ENCODE measurements at places on chromosomes 3 and 15. TPM values are rescaled to one million over a fixed set of nuclear protein-coding genes. Genes with fewer than 3 reads are reported as not detected.

DNA sequence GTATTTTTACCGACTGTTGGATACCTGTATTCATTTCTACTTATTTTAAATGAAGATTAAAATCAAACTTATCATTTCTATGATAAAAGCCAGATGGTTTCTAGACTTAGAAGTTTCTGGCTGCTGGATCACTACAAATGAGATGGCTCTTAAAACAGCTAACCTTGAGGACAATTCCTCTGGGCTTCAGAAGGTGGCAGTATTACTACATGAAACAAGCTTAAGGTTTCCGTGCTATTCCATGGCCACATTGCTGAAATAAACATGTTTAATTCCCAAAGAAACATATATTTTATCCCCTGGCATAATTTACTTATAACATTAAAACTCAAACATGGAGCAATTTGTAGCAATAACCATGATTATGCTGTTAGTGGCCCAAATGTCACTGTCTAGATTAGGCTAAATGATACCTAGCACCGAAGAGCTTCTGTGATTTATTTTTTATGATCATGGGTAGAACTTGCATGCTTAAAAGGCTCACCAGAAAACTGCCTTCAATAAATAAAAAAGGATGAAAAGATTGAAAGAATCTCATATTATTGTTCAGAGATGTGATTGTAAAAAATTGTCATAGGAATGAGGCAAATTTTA, 204.0 kb upstream of the NANOGP8 start:
- no peak overlapping the region for H3K4me3 ChIP-seq
- H3K27ac ChIP-seq: no peak overlapping the region
- no peaks in the 10 kb centered on the region for H3K36me3 ChIP-seq
- peaks cover 2% of the 10 kb centered on the region for H3K27me3 ChIP-seq

Gene ARRDC4
- total RNA-seq: 0.90 TPM

GRCh38 chr15:48828471-48828870, 17.6 kb upstream of the CEP152 start:
- H3K36me3 ChIP-seq: no peaks in the 10 kb centered on the region
- H3K4me3 ChIP-seq: no peak overlapping the region
- no peaks in the 10 kb centered on the region for H3K4me1 ChIP-seq

Gene ZDHHC19
- total RNA-seq: not detected

DNA sequence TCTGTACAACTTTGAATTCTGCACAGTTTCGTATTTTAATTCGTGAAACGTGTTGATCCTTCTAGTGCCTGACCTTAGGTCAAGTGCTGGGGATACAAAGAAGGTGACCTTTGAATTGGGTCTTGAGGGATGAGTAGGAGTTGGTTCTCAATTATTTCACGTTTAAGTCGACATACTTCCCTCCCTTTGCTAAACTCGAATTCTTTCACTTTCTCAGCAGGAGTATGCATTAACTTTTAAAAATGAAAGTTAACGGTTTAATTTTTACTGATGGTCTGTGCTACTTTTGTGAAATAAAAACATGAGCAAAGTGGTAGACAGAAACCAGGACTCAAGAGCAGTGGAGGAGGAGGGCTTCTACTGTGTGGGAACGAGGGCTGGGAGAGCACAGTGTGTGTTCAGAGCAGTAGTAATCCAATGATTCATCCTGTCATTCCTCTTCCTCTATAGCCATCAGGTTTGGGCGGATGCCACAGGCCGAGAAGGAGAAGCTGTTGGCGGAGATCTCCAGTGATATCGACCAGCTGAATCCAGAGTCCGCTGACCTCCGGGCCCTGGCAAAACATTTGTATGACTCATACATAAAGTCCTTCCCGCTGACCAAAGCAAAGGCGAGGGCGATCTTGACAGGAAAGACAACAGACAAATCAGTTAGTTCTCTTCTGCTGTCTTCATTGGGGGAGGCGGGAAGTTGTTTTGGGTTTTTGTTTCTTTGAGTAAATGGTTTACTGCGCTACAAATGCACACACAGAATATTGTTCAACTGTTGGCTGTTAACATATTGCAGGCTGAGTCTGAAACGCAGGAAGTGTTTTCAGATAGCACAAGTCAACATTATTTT, 78.6 kb upstream of the TSEN2 start:
- peaks cover 8% of the 10 kb centered on the region for H3K27me3 ChIP-seq
- no peak overlapping the region for H3K27ac ChIP-seq
- no peak overlapping the region for H3K4me3 ChIP-seq
- DNase-seq: no peak
- no peaks in the 10 kb centered on the region for H3K36me3 ChIP-seq
- peaks cover 5% of the 10 kb centered on the region for H3K4me1 ChIP-seq

DNA sequence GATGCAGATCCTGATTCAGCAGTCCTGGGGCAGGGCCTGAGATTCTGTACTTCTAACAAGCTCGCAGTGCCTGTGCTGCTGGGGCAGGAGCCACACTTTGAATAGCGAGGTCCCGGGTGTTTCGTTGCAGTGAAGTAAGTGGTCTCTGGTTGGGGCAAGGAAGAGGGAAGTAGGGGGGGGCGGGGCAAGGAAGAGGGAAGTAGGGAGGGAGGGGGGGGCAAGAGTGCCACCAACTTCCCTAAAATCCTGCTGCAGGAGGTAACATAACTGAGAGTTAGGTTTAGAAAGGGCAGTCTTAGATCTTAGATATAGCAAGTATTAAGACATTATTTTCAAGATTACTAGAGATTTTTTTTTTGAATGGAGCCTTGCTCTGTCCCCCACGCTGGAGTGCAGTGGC, 35.5 kb downstream of the CRTAP start:
- H3K4me3 ChIP-seq: no peak overlapping the region
- no peak for DNase-seq
- peaks cover 8% of the 10 kb centered on the region for H3K27me3 ChIP-seq

Gene GP5
- total RNA-seq: 0.72 TPM

Gene LHFPL4
- total RNA-seq: not detected

GRCh38 chr3:171001957-171002694, 24.4 kb downstream of the SLC2A2 start:
- no peaks in the 10 kb centered on the region for H3K4me1 ChIP-seq
- H3K27ac ChIP-seq: no peak overlapping the region
- DNase-seq: no peak
- no peaks in the 10 kb centered on the region for H3K27me3 ChIP-seq

DNA sequence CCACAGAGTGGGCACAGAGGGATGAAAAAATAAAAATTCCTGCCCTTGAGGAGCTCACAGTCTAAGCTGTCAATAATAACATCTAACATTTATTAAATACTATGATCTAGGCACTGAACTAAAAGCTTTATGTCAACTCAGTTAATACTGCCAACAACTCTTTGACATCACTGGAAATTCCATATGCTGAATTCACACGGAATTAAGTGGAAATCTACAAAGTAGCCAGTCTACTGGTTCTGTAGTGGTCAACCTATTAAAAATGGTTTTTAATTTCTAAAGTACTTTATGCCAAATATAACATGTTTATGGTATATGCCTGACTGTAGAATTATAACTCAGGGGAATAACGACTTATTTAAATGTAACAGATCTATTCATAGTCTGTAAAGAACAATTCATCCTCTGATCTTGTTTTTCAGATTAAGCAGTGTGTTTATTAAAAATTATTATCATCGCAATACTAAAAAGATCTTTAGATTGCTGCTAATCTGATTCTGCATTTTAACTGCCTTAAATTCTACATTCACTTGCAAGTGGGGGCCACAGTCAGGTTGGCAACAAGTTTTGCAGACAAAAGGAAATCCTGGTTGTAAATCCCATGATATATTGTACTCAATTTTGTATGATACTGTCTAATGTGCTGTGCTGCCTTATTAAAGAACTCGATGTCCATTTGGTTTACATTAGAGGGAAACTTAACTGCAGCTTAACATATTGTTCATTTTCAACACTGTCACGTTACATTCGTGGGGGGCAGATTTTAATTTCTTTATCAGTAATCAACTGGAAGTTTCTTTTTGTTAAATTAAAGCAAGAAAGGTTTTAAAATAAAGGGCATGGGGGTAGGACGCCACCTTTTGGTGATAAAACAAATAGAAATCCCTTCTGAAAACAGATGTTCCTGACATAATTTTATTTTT, 2.6 kb upstream of the FOXP1 start:
- peak overlapping the region; percentile 92 for H3K27ac ChIP-seq
- H3K36me3 ChIP-seq: peaks cover 12% of the 10 kb centered on the region
- no peaks in the 10 kb centered on the region for H3K27me3 ChIP-seq
- peaks cover 52% of the 10 kb centered on the region for H3K4me1 ChIP-seq
- H3K4me3 ChIP-seq: peak overlapping the region; percentile 84
- DNase-seq: peak; percentile 53

DNA sequence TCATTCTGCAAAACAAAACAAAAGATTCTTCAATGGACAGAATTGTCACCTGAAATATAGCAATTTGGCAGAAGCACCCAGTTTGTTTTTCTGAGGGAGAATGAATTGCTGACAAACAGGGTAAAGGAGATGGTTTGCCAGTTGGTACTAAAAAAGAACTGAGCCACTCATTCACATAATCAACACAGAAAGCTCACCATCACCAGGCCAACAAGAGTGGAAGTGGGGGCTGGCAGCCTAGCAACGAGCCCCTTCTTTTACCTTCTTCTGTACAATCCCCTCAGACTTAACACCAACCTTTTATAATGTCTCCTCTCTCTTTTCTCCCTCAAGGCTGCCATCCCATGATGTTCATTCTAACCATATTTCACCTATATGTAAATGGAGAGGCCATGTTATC, 5.9 kb downstream of the TOP2B start:
- peaks cover 22% of the 10 kb centered on the region for H3K36me3 ChIP-seq
- H3K27ac ChIP-seq: no peak overlapping the region
- peaks cover 70% of the 10 kb centered on the region for H3K4me1 ChIP-seq
- DNase-seq: no peak
- H3K27me3 ChIP-seq: no peaks in the 10 kb centered on the region

- no peak overlapping the region for H3K27ac ChIP-seq
- peaks cover 43% of the 10 kb centered on the region for H3K4me1 ChIP-seq
- H3K4me3 ChIP-seq: no peak overlapping the region
These were observed 287.4 kb downstream of the UACA start for GRCh38 chr15:70475921-70476320.

GRCh38 chr15:75823860-75824613, 19.2 kb upstream of the UBE2Q2 start:
- no peaks in the 10 kb centered on the region for H3K4me1 ChIP-seq
- DNase-seq: no peak
- no peak overlapping the region for H3K27ac ChIP-seq
- H3K4me3 ChIP-seq: no peak overlapping the region
- no peaks in the 10 kb centered on the region for H3K27me3 ChIP-seq

Data from activated CD8-positive, alpha-beta T cell treated with anti-CD3 and anti-CD28 coated beads for 36 hours (primary cell).